Skeletal muscle tissue (tissue), 5 donors: ENCODE measurements at places on chromosomes 12 and 14. TPM values are rescaled to one million over a fixed set of nuclear protein-coding genes. Genes with fewer than 3 reads are reported as not detected.

The CARMIL3 gene
- under 0.01 TPM for total RNA-seq

The FOXN4 gene
- not detected for total RNA-seq

The SERPINA12 gene
- total RNA-seq = not detected

The DLK1 gene
- 283 TPM for total RNA-seq

The CCDC38 gene
- total RNA-seq = not detected

The AJUBA gene
- 77.8 TPM for total RNA-seq

The CDK2 gene
- 9.4 TPM for total RNA-seq
